ENCODE measurements at places on chromosomes 11 and 22. TPM values are rescaled to one million over a fixed set of nuclear protein-coding genes. Genes with fewer than 3 reads are reported as not detected.

DNA sequence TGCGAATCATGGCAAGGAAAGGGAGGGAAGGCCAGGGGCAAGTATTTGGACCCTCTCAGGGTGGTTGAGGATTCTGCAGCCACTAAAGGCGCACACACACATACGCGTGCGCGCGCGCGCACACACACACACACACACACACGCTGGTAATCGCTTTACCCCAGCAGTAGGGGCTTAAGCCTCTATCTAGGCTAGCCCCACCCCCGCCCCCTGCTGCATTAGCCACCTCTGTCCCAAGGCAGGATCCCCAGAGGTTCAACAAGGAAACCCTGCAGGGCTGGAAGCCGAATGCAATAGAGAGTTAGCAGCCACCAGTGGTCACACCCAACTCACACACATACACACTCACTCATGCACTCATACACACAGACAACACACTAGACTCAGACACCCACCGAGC lies 28.6 kb upstream of the ELFN2 start:
- peak; percentile 13 for DNase-seq

DNA sequence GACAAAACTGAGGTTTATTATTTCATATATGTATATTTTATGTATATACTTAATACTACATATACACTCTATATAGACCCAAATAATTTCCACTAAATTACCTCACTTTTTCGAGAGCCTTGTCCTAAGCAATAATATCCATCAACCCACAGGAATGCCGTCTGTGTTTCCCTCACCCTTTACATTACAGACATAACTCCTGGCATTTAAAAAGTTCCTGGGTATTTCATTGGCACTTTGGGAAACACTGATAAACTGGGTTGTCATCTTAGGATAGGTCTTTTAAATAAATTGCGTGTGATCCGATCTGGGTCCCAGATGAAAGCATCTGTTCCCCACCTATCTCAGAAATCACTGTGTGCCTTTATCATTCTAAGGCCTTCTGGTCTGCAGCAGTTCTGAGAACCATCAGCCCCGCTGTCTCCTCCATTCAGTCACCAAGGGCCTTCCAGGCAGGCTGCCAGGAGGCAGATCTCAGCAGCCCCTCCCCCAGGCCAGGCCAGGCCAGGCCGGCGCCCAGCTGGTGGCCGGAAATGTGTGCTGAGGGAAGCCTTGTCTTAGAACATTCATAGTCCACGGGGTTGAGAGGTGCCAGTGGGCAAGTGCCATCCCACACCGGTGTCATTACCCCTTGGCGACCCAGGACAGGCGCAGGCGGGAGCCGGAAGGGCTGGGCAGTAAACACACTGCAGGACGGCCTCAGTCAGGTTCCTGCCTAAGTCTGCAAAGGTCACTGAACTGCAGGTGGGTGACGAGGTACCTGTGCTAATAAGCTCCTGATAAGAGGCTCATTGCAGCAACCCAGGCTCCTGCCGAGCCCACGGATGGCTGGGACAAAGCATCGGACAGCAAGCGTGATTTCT lies 3.3 kb downstream of the FGF19 start:
- peak; percentile 80 for DNase-seq

- no peak for DNase-seq
Measured at GRCh38 chr11:83127310-83127637, 29.7 kb upstream of the PCF11 start.

- DNase-seq: peak; percentile 85
Measured at GRCh38 chr22:24521791-24522245, 26.7 kb downstream of the UPB1 start.

INS gene
- not detected for total RNA-seq

PIWIL4 gene
- total RNA-seq: 1.2 TPM

- DNase-seq: peak; percentile 14
Measured at GRCh38 chr11:86274503-86274902, 27.5 kb upstream of the HIKESHI start.
